ENCODE measurements at places on chromosomes 5 and 9.

DNA sequence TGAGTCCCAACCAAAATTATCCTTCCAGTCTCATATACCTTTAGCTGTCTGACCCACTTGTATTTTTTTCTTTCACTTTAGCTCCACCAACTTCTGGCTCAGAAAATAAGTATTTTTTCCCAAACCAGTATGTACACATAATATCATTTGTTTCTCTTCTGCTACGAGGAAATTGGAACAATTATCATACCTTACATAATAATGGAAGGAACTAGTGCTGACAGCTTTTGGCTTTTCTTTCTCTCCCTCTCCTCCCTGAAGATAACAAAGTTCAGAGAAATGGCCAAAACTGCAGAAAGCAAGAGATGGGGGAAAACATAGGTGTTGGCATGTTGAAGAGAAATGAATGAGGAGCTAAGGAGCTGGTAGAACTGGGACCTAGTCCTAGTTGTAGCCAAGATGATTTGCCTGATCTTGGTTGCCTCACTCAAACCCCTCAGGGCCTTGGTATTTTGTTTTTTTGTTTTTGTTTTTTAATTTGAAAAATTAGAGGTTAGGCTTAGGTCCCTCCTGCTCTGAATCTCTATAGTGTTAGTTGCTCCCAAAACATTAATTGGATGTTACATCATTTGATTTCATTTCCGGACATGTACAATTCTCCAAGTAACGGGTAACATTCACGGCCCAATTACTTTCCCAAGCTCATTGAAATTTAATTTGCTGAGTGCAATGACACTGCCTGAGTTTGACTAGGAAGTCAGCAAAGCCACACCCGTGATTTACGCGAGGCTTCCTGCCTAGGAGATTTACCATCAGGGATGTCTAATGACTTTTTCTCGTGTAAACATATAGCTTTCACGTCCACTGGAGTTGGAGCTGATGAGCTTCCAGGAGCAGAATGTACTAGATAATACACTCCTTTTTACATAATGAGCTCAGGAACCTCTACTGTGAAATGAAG lies 291.6 kb downstream of the TLE1 start:
- DNase-seq = no peak

DNA sequence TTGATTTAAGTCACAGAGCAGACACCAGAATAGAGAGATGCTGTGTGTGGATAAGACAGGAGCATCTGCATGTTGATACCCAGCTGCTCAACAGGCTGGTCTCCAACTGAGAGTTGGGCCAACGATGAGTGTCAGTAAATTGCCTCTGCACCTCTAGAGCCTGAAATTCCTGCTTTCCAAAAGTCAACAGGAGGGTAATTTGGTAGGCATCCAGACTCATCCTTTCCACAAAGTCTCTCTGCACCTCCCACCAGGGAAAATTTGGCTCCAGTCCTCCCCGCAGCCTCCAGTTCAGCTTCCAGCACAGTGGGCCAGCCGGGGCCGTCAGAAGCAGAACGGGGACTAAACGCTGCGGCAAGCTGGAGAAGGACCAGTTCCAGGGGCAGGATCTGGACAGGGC lies 136.9 kb downstream of the RFK start:
- no peak for DNase-seq

DNA sequence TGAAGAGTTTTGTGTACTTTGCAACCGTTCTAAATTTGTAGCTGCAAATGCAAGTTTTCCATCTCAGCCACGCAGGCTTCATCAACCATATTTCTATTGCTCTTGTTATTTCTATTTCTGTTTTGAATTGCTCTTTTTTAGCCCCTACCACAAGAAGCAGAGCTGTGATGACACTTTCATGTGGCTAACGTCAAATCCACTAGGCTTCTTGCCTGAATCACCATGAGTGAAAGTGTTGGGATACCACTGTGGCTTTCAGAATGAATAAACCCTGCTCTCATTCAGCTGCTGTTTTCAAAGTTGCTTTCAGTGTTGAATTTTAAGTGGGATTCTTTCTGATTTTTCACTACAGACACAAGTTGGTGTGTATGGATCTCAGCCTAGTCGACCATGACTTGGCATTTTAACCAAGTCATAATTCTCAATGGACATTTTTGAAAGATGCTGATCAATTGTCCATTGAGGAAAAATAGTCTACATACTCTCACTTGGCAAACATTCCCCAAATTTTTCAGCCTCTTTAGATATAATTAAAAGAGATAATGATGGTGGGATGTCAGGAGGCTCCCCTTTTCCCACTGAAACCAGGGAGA lies 41.0 kb upstream of the MTAP start:
- no peak for DNase-seq

DNA sequence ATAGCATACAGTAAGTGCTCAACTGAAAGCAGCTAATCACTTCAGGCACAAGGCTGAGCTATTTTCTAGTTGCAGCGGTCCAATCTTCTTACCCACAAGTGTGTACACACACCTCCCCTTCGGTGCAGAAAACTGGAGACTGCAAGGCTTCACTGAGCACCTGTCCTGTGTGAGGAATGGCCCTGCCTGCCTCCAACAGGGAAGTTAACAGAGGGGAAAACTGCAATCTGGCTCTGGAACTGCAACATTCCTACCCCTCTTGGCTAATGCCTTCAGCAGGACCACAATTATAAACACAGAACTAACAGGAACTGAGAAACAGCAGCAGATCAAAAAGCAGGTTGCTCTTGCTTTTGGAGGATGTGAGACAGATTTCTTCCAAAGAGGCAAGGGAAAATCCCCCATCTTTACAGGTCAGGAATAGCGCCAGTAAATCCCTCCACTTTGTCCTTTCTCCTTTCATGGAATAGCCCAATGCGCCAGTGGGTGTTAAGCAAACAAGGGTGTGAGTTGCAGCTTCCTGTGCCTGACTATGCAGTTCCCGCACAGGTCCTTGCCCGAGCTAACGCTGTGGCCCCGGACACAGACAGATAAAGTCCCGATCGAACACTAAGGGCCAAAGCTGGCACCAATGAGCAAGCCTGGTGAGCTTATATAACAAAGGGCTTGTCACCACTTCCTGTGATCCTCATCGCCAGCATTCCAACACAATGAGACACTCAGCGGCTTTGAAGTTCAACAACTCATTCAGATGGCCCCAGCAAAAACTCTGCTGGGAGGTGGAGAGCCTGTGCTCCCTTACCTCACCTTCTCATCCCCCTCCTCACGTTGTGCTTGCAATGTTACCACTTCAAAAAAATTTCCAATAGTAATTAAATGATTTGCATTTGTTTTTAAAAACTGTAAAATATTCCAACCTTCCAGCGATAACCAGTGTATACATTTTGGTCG lies 21.5 kb downstream of the SHB start:
- no peak for DNase-seq

DNA sequence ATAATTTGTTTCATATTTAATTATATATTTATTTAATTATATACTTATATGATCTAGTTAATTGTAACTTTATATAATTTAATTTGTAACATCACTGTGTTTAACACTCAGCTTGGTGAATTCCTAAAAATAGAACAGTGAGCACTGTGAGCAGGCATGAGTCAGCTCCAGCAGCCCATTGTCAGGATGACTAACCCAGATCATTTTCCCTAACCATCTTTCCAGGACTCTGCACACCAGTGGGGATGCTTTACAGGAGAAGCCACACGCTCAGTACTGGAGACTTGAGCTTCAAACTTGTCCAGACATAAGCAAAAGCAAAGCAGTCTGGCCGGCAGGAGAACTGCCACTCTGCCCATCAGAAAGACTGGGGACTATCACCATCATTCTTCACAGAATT lies 446.2 kb upstream of the TRPC7 start:
- no peak for DNase-seq

- no peak for DNase-seq
Measured at GRCh38 chr9:35273591-35273990, 111.8 kb downstream of the UNC13B start.

DNA sequence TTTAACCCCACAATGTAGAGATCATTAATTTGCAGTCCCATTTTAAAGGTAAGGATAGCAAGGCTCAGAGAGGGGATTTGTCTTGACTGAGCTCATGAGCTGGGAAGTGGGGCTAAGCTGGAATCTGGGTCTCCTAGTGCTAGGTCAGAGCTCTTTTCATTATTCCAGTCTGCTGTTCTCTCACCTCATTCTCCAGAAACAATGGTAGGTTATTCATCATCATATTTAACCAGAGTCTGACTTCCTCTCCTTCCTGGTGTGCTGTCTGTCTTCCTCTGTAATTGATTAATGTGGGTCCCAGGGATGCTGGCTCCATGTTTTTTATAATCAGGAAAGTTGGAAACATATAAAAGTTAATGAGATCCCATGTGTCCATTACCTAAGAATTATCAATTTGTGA lies 20.6 kb downstream of the C9orf43 start:
- no peak for DNase-seq
